ENCODE measurements at places on chromosomes 4 and X.

DNA sequence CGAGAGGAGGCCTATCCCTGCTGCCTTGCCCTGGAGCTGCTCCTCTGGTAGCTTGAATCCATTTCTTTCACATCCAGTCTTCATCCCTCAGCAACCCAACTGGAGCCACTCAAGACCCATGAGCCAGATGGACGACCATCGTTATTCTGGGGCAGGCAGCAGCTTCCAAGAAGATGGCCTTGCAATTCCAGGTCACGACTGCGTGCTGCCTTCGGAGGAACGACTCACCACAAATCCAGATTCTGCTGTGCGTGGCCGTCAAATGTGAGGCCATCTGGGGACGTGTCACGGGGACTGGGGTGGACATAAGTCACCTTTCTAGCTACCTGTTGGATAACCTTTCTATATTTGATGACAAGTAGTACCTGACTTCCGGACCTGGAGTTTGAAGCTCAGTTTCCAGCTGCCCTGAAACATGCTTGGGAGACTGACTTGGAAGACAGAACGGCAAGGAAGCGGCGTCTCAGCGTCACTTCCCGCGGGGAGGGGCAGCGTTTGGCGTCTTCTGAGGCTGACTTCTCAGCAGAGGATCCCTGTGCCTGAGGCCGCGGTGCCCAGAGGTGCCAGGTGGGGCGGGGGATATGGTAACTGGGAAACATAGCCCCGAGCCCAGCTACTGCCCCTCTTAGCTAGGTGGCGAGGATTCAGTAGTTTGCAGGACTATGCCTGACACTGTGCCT, 11.7 kb upstream of the TMEM271 start:
- DNase-seq = no peak

GRCh38 chr4:98113012-98113411, 30.3 kb downstream of the STPG2 start:
- peak; percentile 41 for DNase-seq

GRCh38 chrX:4094926-4095325, 381.5 kb upstream of the PRKX start:
- DNase-seq = no peak

GRCh38 chr4:37138019-37138653, 106.4 kb upstream of the NWD2 start:
- no peak for DNase-seq

DNA sequence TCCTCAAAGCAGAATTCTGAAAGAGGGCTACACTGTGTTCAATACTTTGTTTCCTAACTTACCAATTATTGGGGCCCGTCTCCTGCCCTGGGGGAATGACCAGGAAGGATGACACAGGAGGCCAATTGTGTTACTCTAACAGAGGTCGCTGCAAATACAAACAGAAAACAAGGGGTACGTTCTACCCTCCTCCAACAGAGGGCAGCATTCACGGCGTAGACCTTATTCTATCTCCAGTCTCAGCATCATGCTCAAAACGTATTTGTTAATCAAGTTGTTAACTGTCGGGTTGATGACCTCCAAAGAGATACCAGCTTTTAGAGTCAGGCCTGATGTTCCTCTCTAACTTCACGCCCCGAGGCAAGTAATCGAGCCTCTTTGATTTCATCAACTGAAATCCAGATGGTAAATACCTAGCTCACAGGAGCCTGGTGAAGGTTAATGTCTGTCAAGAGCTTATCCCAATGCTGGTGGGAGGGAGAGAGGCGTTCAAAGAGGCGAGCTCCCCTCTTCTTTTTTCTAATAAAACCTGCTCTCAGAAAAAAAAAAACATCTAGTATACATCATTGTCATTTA, 181.0 kb upstream of the KCNIP4 start:
- peak; percentile 10 for DNase-seq

DNA sequence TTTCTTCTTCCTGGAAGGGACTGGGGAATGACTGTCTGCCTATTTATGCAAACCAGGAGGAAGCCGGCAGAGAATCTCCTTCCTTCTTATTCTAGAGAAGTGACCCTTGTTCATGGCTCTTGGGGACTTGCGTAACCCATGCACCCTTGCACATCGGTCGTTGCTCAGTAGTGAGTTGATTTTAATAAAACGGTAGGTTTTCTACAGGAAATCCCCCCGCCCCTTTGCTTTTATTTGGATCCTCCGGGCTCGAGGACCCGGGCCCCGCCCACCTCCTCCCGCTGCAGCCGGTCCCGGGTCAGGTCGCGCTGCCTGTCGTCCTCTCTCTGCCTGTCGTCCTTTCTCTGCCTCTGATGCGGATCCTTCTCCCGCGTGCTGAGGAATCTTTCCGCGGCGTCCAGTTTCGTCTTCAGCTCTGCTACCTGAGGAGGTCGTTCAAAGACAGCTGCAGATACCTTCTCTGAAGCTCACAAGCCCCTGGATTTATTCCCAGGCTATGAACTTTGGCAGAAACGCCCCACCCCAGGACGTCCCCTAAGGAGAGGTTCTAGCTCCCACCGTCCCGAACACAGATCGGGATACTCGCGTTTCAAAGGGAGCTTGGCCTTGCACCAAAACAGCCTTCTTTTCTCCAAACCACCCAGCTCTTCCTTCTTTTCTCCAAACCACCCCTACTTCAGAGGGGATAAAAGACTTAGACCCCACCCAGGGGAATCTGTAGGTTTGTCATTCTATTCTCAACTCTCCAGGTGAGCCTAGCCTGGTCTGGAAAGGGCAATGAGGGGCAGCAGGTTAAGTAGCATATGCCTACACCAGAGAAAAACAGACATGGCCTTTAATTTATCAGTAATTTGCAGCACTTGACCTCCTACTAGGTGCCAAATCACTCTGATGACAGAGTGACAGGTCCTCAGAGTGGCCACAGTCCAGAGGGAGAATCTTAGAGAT, 7.0 kb downstream of the TNIP3 start:
- DNase-seq = no peak

DNA sequence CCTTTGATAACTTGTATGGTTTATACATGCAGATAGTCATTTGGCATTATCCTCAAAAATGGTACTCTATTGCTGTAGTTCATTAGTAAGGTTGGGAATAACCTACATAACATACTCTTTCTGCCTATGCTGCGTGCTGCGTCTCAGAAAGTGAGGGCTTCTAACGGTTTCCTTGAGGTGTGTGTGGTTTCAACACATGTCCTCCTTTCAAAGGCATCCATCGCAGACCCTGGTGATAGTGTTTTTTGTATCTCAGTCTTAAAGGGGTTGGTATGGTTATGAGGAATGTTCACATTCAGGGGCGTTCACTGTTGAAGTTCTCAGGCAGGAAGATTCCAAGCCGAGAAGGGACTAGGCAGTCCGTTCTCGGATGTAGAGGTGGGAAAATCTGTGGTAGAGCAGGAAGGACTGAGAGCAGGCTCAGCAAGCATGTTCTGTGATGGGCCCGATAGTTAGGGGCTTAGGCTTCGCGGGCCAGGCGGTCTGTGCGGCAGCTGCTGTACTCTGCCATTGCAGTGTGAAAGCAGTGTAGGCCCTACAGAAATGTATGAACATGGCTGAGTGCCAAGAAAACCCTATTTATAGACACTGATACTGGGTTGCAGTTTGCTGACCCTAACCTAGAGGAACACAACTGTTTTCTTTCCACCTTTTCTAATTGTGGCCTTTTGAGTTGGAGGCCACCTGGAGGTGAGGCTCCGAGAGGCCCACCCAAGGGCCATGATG, 123.2 kb downstream of the GPR143 start:
- no peak for DNase-seq

DNA sequence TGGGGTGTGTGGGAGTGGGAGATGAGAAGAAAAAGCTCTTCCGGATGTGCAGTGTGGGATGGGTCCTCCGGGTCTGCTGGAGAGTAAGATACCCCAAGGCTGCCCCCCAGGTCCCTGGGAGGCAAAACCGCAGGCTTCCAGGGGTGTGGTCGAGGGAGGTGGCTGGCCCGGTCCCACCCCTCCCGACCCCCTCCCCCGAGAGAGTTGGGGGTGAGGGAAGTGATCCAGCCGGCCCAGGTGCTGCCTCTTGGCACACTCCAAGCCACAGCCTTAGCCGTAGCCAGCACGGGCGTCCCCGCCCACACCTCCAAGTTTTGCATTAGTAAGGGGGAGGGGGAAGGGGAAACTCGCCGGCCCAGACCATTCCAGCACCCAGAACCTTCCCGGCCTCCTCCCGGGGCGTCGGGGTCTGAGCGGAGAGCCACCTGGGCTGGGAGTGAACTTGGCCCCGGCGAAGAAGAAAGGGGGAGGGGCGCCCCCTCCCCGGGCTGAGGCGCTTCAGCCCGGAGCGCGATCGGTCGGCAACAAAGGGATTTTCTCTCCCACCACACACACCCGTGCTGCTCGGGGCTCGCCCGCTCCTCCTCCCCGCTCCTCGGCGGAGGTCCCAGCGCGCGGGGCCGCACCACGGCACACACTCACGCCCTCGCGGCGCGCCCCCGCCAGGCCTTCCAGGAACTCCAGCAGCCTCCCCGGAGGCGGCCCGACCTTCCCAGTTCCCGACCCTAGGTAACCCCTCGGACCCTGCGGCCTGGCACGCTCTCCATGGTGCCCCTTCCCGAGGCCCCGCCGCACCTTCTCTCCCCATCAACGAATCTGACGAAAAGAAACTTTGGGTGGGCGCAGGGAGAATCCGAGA, 14.4 kb downstream of the BCOR start:
- no peak for DNase-seq

DNA sequence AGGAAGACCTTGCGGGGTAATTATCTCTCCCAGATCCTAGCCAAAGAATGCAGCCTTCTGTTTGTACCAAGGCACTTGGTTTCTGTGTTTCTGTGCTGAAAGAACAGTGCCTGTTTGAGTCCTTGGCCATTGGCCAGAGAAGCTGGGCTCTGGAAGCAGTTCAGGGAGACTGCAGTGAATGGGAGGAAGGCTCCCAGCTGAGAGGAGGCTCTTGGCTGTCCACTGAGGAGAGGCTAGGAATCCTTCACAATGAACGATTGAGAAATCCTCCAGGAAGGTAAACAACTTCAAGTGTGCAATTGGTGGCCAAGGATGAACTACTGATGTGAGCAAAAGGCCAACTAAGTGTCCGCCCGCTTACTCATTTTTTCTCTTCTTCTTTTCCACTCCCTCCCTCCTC, 61.3 kb downstream of the HS3ST1 start:
- no peak for DNase-seq

GRCh38 chr4:15469402-15470127, at the start of gene CC2D2A:
TSS of gene CC2D2A (plus strand) at chr4:15469882. CDS start at chr4:15475933, 6,051 bp downstream.
- no peak for DNase-seq

- no peak for DNase-seq
These were observed 72.2 kb upstream of the STOX2 start for GRCh38 chr4:183832776-183833450.

DNA sequence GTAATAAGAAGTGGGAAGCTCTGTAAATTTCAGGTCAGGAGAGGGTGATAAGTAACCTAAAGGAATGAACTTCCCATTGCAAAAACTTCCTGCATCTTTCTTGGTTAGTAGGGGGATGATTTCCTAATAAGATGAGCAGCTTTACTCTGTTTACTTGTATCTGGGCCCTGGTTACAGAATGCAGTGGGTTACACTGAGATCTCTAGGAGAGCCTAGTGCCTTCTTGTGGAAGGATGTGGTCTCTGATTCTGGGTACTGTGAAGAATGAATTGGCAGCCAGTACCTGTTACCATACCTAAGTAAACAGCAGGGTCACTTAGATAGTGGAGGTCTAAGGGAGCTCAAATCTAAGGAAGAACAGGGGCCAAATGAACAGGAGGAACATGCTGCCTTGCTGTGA, 320.6 kb downstream of the ARHGAP10 start:
- no peak for DNase-seq

- no peak for DNase-seq
These were observed 74.7 kb downstream of the CHRNA9 start for GRCh38 chr4:40409835-40410234.

DNA sequence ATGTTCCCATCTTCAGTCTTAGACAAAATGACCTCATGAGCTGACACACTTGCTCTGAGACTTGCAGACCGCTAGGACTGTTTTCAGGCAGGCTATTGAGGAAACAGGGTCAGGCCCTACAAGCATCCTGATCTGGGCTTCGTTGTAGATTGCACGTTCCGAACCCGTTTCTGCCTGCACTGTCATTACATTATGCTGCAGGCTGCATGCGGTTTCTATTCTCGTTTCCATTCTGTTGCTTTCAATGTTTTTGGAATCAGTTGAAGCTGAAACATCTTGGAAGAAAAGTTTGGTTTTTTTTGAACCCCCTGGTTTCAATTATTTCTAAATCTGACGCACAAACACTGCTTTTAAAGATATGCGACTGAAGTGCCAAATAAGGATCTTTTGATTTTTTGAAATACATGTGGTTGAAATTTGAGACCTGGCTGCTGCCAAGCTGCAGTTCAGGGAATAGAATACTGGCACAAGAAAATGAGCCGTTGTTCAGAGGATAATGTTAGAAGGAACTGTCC, 716.1 kb upstream of the INTU start:
- no peak for DNase-seq

DNA sequence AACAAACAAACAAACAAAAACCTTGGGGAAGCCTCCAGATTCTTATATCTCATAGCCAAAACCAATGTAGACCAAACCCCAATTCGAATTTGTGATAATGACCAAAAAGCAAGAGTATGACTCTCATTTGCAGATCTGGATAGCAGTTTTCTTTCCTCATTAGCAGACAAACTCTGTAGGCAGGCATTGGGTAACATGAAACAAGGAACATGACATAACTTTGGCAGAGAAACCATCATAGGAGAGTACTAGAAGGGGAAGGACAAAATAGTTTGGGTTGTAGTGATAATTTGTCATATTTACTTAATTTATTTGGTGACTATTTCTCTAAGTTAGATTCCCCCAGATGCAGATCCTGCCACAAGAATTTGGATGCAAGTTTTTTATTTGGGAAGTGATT, 187.8 kb downstream of the MID1IP1 start:
- no peak for DNase-seq

DNA sequence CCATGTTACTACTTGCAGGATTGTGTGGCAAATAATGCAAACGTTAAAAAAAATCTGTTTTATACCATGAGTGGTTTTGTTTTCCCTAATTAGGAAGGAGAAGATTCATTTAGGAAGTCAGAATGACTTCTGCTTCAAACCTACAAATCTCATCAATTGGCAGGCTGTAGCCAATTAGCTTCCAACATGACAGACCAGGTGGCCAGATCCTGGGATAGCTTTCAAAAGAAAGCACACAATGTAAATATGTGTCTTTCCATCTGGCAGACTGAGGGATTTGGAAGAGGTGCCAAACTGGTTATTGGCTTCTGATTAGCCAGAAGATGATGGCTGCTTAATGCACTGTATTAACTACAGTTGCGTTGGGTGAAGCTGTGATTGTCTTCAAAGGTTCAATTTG, 432.8 kb downstream of the ANKRD50 start:
- DNase-seq = peak; percentile 28

DNA sequence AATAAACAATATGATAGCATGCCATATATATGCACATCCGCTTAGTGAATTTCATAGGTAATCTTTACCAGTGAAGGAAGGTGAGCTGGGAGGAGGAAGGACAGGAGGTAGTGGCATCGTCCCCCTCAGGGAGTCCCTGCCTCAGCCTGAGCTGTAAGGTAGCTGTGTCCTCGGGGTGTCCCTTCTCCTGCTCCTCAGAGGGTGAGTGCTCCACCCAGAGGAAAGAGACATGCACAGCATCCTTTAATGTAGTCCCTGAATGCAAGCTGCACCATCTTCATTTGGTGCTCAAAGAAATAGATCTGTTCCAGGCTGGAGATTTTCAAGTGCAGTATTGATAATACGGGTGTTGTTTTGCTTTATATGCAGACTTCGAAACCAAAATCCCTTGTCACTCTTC, 330.4 kb upstream of the SFRP2 start:
- DNase-seq = no peak

Measured in NCI-H1694 treated with DMSO at 0.1 percent for 48 hours (cell line).